Natural killer cell (primary cell): ENCODE measurements at places on chromosomes 5 and 9.

DNA sequence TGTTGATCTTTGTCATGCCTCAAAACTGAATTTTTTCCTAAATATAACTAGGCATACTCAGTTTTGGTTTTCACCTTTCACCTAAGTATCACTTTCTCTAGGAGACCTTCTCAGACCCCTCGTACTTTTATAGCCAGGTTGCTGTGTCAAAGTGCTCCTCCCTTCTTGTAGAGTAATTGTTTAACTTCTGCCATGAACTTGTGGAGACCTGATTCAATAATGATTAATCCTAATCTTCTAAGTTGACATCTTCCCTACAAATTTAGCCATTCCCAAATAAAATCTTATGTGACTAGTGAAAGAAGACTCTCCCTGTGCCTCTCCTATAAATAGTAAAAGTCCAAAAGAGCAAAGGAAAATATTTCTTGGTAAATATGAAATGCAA, 159.8 kb downstream of the SPATA31D1 start:
- H3K4me1 ChIP-seq, result no peaks in the 10 kb centered on the region
- no peak overlapping the region for H3K27ac ChIP-seq
- DNase-seq, result no peak
- H3K4me3 ChIP-seq, result no peak overlapping the region
- no peaks in the 10 kb centered on the region for H3K27me3 ChIP-seq

DNA sequence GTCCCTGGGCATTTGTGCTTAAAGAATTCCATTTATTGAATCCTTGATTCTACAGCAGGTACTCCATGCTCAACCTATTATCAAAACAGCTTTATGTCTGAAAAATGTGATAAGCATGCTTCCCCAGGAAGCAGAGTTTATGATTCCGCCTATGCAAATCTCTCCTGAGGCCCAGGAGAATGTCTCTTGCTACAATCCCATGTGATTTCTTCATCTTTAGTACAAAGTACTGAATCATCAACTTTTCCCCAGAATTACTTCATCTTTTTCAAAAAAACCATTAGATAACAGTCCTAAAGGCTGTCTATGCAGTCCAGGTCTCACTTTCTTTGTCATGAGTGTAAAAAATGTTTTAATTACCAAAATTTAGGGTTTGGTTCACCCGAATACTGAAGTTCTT, 130.2 kb upstream of the ADAMTSL1 start:
- no peak overlapping the region for H3K27ac ChIP-seq
- no peaks in the 10 kb centered on the region for H3K4me1 ChIP-seq
- no peaks in the 10 kb centered on the region for H3K36me3 ChIP-seq
- no peak overlapping the region for H3K4me3 ChIP-seq

- H3K27ac ChIP-seq, result no peak overlapping the region
- H3K27me3 ChIP-seq, result no peaks in the 10 kb centered on the region
- no peak for DNase-seq
- no peaks in the 10 kb centered on the region for H3K4me1 ChIP-seq
- no peak overlapping the region for H3K4me3 ChIP-seq
Measured at GRCh38 chr5:163821142-163821541, 315.7 kb downstream of the MAT2B start.

GRCh38 chr5:171914726-171915338, 91.6 kb downstream of the FBXW11 start:
- H3K4me1 ChIP-seq, result peaks cover 10% of the 10 kb centered on the region
- no peak overlapping the region for H3K4me3 ChIP-seq
- peaks cover 3% of the 10 kb centered on the region for H3K36me3 ChIP-seq
- H3K27ac ChIP-seq, result no peak overlapping the region
- no peaks in the 10 kb centered on the region for H3K27me3 ChIP-seq
- DNase-seq, result no peak

- H3K27me3 ChIP-seq, result no peaks in the 10 kb centered on the region
- DNase-seq, result no peak
- H3K4me3 ChIP-seq, result no peak overlapping the region
- H3K27ac ChIP-seq, result no peak overlapping the region
- H3K4me1 ChIP-seq, result no peaks in the 10 kb centered on the region
Measured at GRCh38 chr9:2496169-2496568, 125.4 kb upstream of the VLDLR start.

GRCh38 chr5:145130996-145131395, 704.1 kb downstream of the PRELID2 start:
- no peaks in the 10 kb centered on the region for H3K36me3 ChIP-seq
- no peak overlapping the region for H3K4me3 ChIP-seq
- DNase-seq, result no peak
- no peak overlapping the region for H3K27ac ChIP-seq

DNA sequence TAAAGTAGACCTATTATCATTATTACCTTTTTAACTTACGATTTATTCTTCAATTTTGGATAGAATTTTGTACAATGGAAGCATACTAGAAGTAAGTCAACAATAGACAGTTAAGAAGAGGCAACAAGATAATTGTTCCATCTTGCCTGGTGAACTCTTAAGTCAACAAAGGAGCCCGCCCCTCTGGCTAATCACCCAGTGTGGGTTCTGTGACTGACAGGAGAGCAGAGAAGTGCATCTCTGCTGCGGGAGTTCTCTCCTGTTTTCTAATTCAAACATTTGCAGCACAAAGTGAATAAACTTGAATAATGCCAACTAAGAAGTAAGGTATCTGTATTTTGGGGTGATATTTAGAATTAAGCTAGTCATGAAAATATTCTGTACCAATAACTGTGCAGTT, 6.7 kb upstream of the ISL1 start:
- peaks cover 27% of the 10 kb centered on the region for H3K27me3 ChIP-seq
- no peak overlapping the region for H3K4me3 ChIP-seq
- DNase-seq, result no peak
- H3K27ac ChIP-seq, result no peak overlapping the region
- H3K36me3 ChIP-seq, result no peaks in the 10 kb centered on the region

- H3K27me3 ChIP-seq, result no peaks in the 10 kb centered on the region
- no peak for DNase-seq
- no peak overlapping the region for H3K4me3 ChIP-seq
- no peak overlapping the region for H3K27ac ChIP-seq
- no peaks in the 10 kb centered on the region for H3K36me3 ChIP-seq
Measured at GRCh38 chr5:72692651-72693442, 123.6 kb upstream of the TNPO1 start.

DNA sequence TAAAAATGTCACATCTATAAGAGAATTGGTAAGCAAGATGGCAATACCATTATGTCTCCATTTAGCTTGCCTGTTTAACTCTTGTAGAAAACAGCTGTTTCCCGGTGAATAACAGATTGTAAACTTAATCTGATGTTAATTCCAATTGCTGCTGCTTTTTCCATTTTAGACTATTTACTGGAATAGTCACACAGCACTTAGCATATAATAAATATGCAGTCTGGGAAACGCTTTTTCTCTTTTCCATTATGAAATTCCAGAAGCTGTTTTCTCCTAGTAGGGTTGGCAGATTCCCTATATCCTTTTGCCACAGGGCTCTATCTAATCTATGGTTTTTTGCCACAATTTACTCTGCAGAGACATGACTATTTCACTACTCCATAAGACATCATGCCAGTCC, 148.0 kb downstream of the CEMIP2 start:
- no peaks in the 10 kb centered on the region for H3K4me1 ChIP-seq
- DNase-seq, result no peak
- H3K36me3 ChIP-seq, result no peaks in the 10 kb centered on the region
- H3K27ac ChIP-seq, result no peak overlapping the region
- H3K4me3 ChIP-seq, result no peak overlapping the region

DNA sequence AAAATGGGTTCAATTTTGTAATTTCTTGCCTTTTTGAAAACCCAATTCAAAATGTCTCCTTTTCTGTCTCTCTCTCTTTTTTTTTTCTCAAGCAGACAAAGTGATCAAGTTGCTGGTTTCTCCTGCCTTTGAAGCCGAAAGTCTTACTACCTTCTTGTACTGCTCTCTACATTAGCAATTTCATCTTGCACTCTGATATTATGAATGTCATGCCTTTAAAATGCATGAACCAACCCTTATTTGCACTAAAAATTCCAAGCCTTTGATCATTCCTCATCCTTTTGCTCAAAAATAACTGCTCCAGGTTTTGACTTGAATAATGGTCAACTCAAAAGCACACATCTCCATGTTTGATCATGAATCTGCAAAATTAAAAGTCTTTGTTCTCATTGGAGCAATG, 125.2 kb downstream of the CETN3 start:
- no peaks in the 10 kb centered on the region for H3K27me3 ChIP-seq
- H3K4me1 ChIP-seq, result no peaks in the 10 kb centered on the region
- no peak overlapping the region for H3K27ac ChIP-seq
- no peak overlapping the region for H3K4me3 ChIP-seq
- H3K36me3 ChIP-seq, result no peaks in the 10 kb centered on the region
- no peak for DNase-seq

- no peak overlapping the region for H3K4me3 ChIP-seq
- H3K27me3 ChIP-seq, result no peaks in the 10 kb centered on the region
- no peaks in the 10 kb centered on the region for H3K36me3 ChIP-seq
- H3K27ac ChIP-seq, result no peak overlapping the region
Measured at GRCh38 chr9:15735083-15735857, 182.4 kb downstream of the CCDC171 start.

DNA sequence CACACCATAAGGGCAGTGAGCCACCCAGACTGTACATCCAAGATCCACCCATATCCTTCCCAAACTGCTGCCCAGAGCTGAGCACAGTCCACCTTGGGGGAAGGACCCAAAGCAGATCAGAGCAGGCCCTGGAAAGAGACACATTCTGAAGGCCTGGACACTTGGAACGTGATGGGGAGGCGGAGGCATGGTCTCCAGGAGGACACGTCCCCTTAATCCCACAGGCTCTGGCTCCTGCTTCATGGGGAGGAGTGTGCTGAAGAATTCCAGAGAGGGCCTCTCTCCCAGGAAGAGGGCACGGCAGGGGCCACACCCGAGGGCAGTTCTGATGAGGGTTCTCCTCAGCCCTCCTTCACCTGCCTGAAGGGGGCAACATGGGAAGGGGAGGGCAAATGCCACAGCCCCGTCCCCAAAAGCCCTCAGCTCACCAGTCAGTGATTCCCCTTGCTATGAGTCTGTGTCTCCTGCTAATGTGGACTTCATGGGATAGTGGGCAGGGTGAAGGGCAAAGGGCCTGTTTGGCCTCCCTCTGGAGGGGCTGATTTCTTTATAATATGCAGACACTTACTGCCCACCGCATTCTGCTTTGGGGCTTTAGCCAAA, 276.8 kb downstream of the ENC1 start:
- no peaks in the 10 kb centered on the region for H3K27me3 ChIP-seq
- H3K4me1 ChIP-seq, result no peaks in the 10 kb centered on the region
- H3K36me3 ChIP-seq, result no peaks in the 10 kb centered on the region

- H3K4me3 ChIP-seq, result no peak overlapping the region
- no peaks in the 10 kb centered on the region for H3K27me3 ChIP-seq
- DNase-seq, result no peak
- no peak overlapping the region for H3K27ac ChIP-seq
Measured at GRCh38 chr5:119036101-119036762, 34.7 kb upstream of the DMXL1 start.

DNA sequence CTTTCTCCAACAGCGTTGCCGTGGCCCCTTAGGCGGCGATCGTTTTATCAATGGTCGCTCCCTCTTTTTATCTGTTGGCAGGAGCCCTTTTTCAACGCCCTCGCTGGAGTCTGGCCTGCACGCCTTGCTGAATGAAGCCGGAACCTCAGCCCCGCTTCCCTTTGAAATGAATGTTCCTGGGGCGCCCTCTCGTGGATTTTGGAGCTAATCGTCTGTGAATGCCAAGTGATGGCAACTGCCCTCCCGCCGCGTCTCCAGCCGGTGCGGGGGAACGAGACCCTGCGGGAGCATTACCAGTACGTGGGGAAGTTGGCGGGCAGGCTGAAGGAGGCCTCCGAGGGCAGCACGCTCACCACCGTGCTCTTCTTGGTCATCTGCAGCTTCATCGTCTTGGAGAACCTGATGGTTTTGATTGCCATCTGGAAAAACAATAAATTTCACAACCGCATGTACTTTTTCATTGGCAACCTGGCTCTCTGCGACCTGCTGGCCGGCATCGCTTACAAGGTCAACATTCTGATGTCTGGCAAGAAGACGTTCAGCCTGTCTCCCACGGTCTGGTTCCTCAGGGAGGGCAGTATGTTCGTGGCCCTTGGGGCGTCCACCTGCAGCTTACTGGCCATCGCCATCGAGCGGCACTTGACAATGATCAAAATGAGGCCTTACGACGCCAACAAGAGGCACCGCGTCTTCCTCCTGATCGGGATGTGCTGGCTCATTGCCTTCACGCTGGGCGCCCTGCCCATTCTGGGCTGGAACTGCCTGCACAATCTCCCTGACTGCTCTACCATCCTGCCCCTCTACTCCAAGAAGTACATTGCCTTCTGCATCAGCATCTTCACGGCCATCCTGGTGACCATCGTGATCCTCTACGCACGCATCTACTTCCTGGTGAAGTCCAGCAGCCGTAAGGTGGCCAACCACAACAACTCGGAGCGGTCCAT, 10.0 kb downstream of the S1PR3 start:
- no peak overlapping the region for H3K4me3 ChIP-seq
- peak; percentile 81 for DNase-seq
- peaks cover 6% of the 10 kb centered on the region for H3K4me1 ChIP-seq

GRCh38 chr9:131436865-131437271, 43.0 kb downstream of the PRRC2B start:
- H3K27me3 ChIP-seq, result no peaks in the 10 kb centered on the region
- DNase-seq, result no peak
- H3K4me1 ChIP-seq, result peaks cover 12% of the 10 kb centered on the region

DNA sequence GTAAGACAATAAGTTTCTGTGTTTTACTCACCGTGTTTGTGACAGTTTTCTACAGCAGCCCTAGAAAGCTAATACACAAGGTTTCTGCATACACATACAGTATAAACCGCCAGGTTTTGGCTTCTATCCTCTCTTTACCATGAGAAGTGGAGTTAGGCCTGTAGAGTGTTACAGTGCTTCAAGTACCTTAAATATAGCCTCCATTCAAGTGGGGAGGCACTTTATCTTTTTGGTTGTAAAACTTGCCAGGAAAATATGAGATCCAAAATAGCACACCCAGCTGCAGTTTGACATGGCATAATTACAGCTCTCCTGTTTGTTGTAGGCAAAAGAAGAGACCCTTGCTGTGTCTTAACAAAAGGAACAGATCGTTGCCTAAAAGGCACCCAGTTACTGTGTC, 90.3 kb upstream of the PTPN3 start:
- no peak overlapping the region for H3K27ac ChIP-seq
- H3K27me3 ChIP-seq, result peaks cover 4% of the 10 kb centered on the region
- no peaks in the 10 kb centered on the region for H3K36me3 ChIP-seq
- no peak overlapping the region for H3K4me3 ChIP-seq
- no peaks in the 10 kb centered on the region for H3K4me1 ChIP-seq

DNA sequence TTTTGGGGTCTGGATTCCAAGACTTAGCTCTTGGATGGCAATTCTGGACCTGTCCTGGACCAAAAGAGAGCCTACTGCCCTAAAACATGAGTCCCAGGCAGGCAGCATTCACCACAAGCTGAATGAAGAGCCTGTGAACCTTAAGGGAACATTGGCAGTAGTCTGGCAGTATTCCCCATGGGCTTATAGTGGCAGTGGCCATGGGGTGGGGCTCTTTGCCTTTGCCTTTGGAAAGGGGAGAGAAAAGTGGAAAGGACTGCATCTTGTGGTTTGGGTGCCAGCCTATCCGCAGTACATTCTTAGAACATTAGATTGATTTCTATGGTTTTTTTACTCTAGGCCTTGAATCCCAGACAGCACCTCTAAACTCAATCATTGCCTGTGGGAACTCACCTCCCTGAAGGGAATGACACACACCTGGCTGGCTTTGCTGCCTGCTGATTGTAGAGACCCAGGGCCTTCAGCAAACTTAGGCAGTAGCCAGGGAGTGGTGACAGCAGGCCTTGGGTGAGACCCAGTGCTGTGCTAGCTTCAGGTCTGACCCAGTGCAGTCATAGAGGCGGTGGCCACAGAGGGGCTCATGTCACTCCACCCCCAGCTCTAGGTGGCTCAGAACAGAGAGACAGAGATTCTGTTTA, 216.3 kb downstream of the CETN3 start:
- H3K36me3 ChIP-seq, result no peaks in the 10 kb centered on the region
- no peaks in the 10 kb centered on the region for H3K27me3 ChIP-seq
- DNase-seq, result no peak
- no peaks in the 10 kb centered on the region for H3K4me1 ChIP-seq

GRCh38 chr5:144684899-144685298, 514.2 kb downstream of the KCTD16 start:
- H3K4me1 ChIP-seq, result no peaks in the 10 kb centered on the region
- DNase-seq, result no peak
- H3K27me3 ChIP-seq, result no peaks in the 10 kb centered on the region
